Stomach (tissue), 19 donors: ENCODE measurements at places on chromosomes 2 and 18. TPM values are rescaled to one million over a fixed set of nuclear protein-coding genes. Genes with fewer than 3 reads are reported as not detected.

Gene PLCD4
- 4.6 TPM for total RNA-seq

Gene SOCS6
- total RNA-seq, result 20.3 TPM

Gene MYO3B
- total RNA-seq, result not detected

Gene NEMP2
- not detected for total RNA-seq

Gene BBS5
- 10.1 TPM for total RNA-seq

Gene CNGA3
- total RNA-seq, result 6.4 TPM

Gene FAM124B
- 0.72 TPM for total RNA-seq

GRCh38 chr2:134289225-134289624 is 35.4 kb downstream of the MGAT5 start:
- H3K27ac ChIP-seq, result no peak overlapping the region
- H3K27me3 ChIP-seq, result no peaks in the 10 kb centered on the region
- peaks cover 7% of the 10 kb centered on the region for H3K4me1 ChIP-seq
- no peaks in the 10 kb centered on the region for H3K36me3 ChIP-seq

DNA sequence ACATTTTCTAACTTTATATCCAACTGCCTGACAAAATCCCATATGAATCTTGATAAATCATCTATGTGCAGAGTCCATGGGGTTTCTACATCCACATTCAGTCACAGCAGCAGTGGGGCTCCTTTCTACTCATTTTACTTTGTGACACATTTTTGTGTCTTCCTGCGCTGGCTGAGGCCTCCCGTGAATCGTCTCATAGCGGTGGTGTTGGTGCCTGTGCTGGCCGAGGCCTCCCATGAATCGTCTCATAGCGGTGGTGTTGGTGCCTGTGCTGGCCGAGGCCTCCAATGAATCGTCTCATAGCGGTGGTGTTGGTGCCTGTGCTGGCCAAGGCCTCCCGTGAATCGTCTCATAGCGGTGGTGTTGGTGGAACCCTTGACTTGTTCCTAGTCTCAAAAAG is 17.0 kb downstream of the SNED1 start:
- H3K36me3 ChIP-seq, result peaks cover 20% of the 10 kb centered on the region
- peaks cover 4% of the 10 kb centered on the region for H3K4me1 ChIP-seq
- no peak overlapping the region for H3K27ac ChIP-seq
- no peak for DNase-seq

DNA sequence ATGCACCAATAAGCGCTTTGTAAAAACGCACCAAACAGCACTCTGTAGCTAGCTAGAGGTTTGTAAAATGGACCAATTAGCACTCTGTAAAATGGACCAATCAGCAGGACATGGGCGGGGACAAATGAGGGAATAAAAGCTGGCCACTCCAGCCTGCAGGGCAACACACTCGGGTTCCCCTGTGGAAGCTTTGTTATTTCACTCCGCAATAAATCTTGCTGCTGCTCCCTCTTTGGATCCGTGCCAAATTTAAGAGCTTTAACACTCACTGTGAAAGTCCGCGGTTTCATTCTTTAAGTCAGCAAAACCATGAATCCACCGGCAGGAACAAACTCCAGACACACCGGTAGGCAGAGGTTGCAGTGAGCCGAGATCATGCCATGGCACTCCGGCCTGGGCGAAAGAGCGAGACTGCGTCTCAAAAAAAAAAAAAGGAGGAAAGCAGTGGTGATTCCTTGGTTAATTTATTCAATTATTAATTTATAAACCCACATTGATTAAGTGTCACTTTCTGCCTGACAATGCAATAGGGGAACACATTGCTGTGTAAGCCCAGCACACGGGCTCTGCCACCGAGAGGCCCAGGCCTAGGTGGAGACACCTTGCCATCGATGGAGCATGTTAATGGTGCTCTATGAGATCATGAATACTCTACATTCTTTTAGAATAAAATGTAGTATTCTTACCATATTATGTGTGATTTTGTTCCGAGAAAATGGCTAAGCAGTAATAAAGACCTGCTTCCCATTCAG is 687.6 kb upstream of the HS6ST1 start:
- H3K27ac ChIP-seq, result no peak overlapping the region
- H3K36me3 ChIP-seq, result no peaks in the 10 kb centered on the region
- peak; percentile 62 for DNase-seq

- H3K4me3 ChIP-seq, result no peak overlapping the region
- no peaks in the 10 kb centered on the region for H3K36me3 ChIP-seq
- DNase-seq, result no peak
- no peak overlapping the region for H3K27ac ChIP-seq
- H3K27me3 ChIP-seq, result no peaks in the 10 kb centered on the region
Measured at GRCh38 chr2:235876099-235876679, 292.0 kb downstream of the GBX2 start.

GRCh38 chr18:79738581-79739439 is 58.9 kb upstream of the KCNG2 start:
- no peaks in the 10 kb centered on the region for H3K4me1 ChIP-seq
- no peak for DNase-seq
- H3K36me3 ChIP-seq, result peaks cover 96% of the 10 kb centered on the region
- no peak overlapping the region for H3K4me3 ChIP-seq
- H3K27me3 ChIP-seq, result no peaks in the 10 kb centered on the region
- H3K27ac ChIP-seq, result no peak overlapping the region

DNA sequence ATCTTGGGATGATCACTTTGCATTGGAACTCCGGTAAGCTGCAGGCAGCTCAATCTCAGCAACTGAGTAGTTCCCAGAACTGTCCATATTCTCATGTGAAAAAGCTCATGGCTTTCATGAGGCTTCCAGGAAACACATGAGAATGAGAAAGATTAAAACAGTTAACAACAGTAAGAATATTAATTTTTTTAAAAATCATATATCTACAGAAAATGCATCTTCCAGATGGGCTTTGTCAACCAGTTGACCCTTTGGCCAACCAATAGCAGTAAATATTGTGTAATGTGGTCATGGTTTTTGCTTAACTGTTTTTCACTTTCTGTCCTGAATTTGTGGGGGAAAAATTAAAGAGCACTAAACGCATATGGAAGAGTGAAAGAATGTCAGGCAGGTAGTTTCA is 131.2 kb upstream of the CCDC195 start:
- H3K27me3 ChIP-seq, result no peaks in the 10 kb centered on the region
- H3K4me1 ChIP-seq, result no peaks in the 10 kb centered on the region
- H3K27ac ChIP-seq, result no peak overlapping the region
- no peak for DNase-seq
- no peak overlapping the region for H3K4me3 ChIP-seq

- no peak overlapping the region for H3K4me3 ChIP-seq
- no peak for DNase-seq
- peaks cover 34% of the 10 kb centered on the region for H3K4me1 ChIP-seq
- H3K27ac ChIP-seq, result peak overlapping the region; percentile 68
- no peaks in the 10 kb centered on the region for H3K27me3 ChIP-seq
- no peaks in the 10 kb centered on the region for H3K36me3 ChIP-seq
Measured at GRCh38 chr18:61731693-61732376, 161.0 kb downstream of the RNF152 start.

DNA sequence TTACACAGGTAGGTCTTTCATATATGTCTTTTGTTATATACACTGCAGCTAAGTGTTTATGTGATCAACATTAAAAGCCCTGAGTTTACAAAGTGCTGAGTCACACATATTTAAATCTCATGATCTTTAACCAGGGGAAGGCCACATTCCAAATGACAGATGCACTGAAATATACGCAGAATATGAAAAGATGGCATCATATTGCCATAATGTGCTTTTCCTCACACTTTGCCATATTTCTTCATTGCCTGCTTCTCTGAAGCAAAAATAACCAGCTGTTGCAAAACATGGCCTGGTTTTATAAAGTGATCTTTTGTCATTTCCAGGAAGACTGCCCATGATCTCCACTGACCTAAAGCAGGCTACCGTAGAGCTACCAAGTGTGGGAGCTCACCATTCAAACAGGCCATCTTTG is 93.5 kb upstream of the MAPRE2 start:
- DNase-seq, result no peak
- no peaks in the 10 kb centered on the region for H3K36me3 ChIP-seq
- peak overlapping the region; percentile 47 for H3K27ac ChIP-seq
- H3K27me3 ChIP-seq, result no peaks in the 10 kb centered on the region
- peaks cover 16% of the 10 kb centered on the region for H3K4me1 ChIP-seq
- H3K4me3 ChIP-seq, result no peak overlapping the region

DNA sequence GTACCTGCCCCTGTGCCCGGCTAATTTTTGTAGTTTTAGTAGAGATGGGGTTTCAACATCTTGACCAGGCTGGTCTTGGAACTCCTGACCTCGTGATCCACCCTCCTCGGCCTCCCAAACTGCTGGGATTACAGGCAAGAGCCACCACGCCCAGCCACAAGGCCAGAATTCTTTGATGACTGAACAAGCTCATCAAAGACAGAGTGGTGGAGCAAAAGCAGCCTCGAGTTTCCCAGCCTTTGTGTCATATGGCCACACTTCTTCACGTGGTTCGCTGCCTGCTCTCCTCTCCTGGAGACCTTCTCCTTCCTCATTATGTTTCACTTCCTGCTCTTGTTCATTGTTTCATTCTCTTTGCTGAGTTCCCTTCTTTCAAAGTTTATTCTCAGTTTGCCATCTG is 9.9 kb upstream of the NPC1 start:
- H3K27me3 ChIP-seq, result no peaks in the 10 kb centered on the region
- H3K4me1 ChIP-seq, result no peaks in the 10 kb centered on the region
- no peak overlapping the region for H3K27ac ChIP-seq
- no peak for DNase-seq
- H3K4me3 ChIP-seq, result no peak overlapping the region

GRCh38 chr2:98649135-98649991 is 41.0 kb downstream of the UNC50 start:
- H3K36me3 ChIP-seq, result peaks cover 23% of the 10 kb centered on the region
- H3K27ac ChIP-seq, result no peak overlapping the region
- no peaks in the 10 kb centered on the region for H3K27me3 ChIP-seq
- H3K4me1 ChIP-seq, result peaks cover 5% of the 10 kb centered on the region
- no peak overlapping the region for H3K4me3 ChIP-seq

- no peaks in the 10 kb centered on the region for H3K36me3 ChIP-seq
- no peak overlapping the region for H3K4me3 ChIP-seq
- no peaks in the 10 kb centered on the region for H3K4me1 ChIP-seq
- no peak overlapping the region for H3K27ac ChIP-seq
Measured at GRCh38 chr2:17442334-17442733, 75.9 kb downstream of the RAD51AP2 start.

DNA sequence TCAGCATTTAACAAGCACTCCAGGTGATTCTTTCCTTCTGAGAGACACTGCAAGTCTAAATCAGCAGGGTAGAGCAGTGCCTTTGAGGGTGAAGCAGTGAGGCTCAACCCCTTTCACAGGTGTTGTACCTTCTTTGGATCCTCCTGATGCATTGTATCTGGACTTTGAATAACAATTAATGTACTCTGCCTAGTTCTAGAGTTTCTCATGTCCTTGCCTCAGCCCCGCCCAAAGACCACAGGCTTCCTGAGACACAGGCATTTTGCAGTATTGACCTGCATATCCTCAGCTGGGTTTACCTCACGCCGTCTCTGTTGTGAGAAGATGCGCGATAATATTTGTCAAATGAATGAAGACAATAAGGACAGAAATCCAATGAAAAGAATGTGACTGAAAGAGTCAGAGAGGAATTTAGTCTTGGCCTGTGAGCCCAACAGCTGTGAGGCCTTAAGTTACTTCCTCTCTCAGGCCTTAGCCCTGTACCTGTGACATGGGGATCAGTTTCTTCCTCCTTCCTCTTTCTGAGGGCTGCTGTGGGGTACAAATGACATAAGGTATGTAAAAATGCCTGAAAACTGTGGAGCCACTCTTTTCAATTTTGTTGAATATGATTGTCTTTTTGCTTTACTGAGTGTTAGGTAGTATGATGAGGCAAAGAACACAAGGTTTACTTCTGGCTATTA is 43.7 kb downstream of the WIPF1 start:
- no peaks in the 10 kb centered on the region for H3K27me3 ChIP-seq
- no peak for DNase-seq
- no peaks in the 10 kb centered on the region for H3K4me1 ChIP-seq
- H3K4me3 ChIP-seq, result no peak overlapping the region
- no peak overlapping the region for H3K27ac ChIP-seq

DNA sequence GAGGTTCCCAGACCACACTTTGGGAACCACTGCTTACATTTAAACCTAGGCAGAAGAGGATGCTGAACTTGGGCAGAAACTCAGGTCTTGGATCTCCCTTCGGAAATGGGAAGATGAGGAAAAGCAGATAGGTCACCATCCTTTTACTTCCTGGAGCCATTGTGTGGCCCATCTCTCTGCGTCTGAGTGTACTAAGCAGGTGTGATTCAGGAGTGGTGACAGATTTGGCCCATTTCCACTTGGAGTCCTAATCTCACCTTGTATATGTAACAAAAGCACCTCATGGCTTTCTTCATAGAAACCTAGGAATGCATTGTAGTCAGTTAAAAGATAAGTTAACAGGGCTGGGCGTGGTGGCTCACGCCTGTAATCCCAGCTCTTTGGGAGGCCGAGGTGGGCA is 71.0 kb downstream of the PRKCE start:
- no peaks in the 10 kb centered on the region for H3K27me3 ChIP-seq
- no peaks in the 10 kb centered on the region for H3K4me1 ChIP-seq
- no peaks in the 10 kb centered on the region for H3K36me3 ChIP-seq
- H3K27ac ChIP-seq, result peak overlapping the region; percentile 27

DNA sequence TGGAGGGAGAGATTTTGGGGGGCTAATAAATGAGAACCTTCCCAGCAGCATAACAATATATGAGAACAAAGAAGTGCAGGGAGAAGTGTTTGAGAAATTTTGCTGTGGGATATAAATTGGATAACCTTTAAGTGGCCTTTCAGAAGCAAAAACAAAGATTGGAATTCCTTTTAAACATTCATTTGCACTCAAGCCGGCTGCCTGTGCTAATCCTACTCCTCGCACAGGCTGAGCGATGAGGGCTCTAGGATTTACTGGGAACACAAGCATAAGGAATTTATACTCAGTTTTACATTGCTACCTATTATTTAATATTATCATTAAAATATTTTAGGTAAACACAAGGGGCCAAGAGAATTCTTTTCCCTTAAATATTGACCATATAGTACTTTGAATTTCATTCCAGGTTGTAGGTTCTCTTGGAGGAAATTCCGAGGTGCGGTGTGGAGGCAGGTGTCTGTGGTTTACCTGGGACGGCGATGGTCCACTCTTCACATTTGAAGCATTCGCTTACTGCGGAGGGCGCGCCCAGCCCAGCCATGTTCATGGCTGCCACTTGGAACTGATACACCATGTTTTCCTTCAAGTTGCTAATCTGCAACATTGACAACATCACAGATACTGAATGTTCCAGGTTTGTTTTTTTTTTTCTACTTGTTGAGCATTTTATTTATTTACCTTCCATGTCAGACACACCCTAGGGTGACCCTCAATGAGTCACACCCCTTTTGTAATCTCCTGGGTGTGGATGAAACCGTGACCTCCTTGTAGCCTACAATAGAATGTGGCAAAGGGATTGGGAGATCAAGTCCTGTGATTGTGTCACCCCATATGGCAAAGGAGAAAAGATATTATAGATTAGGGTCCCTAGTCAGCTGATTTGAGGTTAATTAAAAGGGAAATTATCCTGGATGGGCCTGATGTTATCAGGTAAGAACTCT is 100.1 kb downstream of the MYOM1 start:
- H3K36me3 ChIP-seq, result no peaks in the 10 kb centered on the region
- H3K27ac ChIP-seq, result peak overlapping the region; percentile 63
- H3K27me3 ChIP-seq, result no peaks in the 10 kb centered on the region
- peaks cover 13% of the 10 kb centered on the region for H3K4me1 ChIP-seq
- DNase-seq, result no peak
